ENCODE measurements at places on chromosomes 12 and 14.

DNA sequence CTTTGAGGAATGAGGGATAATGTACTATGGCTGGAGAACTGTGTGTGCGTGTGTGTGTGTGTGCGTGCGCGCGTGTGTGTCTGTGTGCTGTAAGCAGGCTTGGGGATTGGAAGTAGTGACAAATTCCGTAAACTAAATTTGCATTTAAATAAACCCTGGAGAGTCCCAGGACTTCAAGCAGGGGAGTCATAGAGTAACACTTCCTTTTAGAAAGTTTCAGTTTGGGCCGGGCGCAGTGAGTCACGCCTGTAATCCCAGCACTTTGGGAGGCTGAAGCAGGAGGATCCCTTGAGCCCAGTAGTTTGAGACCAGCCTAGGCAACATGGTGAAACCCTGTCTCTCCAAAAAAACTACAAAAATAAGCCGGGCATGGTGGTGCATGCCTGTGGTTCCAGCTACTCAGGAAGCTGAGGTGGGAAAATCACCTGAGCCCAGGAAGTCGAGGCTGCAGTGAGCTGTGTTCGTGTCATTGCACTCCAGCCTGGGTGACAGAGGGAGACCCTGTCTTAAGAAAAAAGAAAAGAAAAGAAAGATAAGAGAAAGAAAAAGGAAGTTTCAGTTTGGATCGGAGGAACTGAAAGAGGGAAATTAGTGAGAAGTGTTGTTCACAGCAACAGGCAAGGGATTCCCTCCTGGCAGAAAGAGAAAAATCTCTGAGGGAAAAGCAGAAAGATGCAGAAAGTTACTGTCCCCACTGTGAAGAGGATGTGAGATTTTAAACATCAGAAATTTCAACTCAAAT lies 222.7 kb upstream of the SOX5 start:
- DNase-seq = no peak

DNA sequence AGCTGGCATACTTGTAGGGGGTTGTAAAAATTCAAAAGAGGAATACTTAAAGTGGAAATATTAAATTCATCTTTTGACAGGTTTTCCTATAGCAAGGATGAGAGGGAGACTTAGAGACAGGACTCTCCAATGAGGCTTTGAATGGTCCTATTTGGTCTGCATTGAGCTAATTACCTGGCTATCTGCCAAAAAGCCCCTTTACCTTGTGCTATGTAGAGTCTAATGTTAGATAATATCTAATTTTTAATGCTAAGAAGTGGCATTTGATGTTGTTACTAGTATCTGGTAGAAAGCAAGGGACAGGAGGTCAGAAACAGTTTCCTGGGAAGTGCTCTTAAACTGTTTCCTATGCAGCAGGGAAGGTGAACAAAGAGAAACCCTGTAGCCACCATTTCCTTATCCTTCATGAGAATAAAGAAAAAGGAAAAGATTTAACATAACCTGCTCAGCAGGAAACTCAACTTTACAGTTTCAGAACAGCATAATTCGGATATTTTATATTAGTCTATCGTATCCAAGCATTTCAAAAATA lies 550.0 kb downstream of the SOX5 start:
- no peak for DNase-seq

DNA sequence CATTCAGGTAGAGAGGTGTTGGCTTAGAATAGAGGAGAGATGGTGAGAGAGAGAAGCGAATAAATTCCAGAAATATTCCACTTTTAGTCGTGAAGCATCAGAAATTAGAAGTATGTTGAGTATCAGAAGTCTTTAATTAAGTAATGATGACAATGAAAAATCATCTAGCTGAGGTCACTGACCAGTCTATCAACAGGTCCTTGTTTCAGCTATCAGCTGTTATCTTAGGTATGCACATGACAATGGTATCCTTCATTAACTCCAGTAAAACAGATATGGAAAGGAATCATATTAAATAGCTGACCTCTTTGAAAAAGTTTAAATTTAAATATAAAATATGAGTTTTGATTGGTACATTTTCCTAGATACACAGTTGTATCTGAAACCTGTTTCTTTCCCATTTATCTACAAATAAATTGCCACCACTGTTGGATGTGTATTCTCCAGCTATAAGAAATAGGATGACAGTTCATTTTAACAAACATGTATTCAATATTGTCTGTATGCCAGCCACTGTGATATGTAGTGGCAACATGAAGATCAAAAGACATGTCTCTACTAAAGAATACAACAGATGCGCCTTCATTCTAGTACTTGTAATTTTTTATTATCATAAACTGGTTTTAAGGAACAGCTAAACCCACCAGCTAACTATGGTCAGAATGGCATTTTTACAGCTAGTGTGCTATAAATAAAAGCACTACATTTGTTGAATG lies 424.2 kb upstream of the DCN start:
- DNase-seq = no peak

DNA sequence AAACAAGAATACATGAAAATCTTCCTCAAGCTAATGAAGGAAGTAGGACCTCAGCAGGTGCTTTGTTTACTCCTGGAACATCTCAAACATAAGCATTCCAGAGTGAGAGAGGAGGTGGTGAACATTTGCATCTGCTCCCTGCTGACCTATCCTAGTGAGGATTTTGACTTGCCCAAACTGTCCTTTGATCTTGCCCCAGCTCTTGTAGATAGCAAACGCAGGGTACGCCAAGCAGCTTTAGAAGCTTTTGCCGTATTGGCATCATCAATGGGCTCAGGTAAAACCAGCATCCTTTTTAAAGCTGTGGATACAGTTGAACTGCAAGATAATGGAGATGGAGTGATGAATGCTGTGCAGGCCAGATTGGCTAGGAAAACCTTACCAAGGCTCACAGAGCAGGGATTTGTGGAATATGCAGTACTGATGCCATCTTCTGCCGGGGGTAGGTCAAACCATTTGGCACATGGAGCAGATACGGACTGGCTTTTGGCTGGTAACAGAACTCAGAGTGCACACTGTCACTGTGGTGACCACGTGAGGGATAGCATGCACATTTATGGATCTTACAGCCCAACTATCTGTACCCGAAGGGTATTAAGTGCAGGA lies 1.9 kb downstream of the TOGARAM1 start:
- no peak for DNase-seq

- DNase-seq = no peak
Measured at GRCh38 chr12:54166567-54167499, 22.0 kb downstream of the SMUG1 start.

DNA sequence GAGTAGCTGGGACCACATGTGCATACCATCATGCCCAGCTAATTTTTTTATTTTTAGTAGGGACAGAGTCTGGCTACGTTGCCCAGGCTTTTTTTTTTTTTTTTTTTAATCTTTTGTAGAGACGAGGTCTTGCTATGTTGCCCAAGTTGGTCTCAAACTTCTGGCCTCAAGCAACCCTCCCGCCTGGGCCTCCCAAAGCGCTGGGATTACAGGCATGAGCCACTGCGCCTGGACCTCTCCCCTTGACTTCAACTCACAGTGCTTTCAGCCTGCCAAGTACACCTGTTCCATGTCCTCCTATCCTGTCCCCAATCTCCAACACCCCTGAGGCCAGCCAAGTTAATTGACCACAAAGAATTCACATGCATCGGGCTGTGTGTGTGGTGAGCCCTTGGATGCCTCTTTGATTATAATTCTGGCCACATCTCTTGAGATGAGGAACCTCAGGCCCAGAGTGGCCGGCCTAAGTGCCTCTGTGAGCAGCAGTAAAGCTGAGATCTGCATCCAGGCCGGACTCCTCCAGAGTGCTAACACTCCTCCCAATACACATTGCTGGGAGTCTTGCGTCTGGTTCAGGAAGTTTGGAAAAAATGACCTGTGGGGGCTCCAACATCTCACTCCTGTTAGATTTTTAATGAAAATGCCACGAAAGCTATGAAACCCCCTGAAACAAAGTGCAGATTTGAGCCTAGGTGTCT lies 6.8 kb downstream of the RAB35 start:
- DNase-seq = no peak

- no peak for DNase-seq
Measured at GRCh38 chr14:94027566-94028449, 1.7 kb downstream of the OTUB2 start.

GRCh38 chr12:11954181-11954580 lies 116.6 kb upstream of the BCL2L14 start:
- DNase-seq = no peak

DNA sequence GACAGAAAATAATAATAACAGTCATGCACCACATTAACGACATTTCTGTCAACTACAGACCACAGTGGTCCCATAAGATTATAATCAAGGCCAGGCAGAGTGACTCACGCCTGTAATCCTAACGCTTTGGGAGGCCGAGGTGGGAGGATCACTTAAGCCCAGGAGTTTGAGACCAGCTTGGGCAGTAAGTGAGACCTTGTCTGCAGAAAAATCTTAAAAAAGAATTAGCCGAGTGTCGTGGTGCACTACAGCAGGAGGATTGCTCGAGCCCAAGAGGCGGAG lies 8.6 kb downstream of the NAB2 start:
- DNase-seq = no peak

DNA sequence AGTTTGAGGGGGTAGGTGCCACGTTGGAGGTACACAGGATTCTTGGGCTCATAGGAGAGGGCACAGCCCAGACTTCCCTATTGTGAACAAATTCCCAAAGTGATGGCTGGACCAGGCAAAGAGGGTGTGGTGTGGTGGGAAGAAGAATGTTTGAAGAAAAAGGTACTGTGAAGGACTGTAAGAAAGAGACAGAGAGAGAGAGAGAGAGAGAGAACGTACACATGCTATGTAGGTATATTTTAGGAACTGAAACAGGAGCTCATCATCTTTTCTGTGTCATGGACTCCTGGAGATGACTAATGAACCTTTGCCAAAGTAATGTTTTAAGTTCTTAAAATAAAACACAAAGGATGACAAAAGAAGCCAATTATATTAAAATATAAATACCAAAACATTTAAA lies 24.5 kb downstream of the SLC17A8 start:
- no peak for DNase-seq

DNA sequence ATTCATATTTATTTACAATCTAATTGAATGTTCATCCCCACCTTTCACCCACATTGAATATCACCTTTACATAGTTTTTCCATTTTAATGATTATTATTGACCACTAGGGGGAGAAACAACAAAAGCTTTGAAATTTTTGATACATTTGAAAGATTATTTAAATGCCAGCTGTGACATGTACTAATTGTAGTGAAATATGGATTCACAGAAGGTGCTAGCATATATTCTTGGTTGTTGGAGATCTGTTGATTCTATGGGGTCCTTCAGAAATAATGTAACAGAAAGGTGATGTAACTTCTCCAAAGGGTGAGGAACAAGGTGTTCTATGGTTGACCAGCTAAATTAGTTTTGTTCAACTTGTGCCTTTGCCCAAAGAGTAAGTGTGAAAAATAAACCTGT lies 22.4 kb upstream of the GPR33 start:
- DNase-seq = no peak

DNA sequence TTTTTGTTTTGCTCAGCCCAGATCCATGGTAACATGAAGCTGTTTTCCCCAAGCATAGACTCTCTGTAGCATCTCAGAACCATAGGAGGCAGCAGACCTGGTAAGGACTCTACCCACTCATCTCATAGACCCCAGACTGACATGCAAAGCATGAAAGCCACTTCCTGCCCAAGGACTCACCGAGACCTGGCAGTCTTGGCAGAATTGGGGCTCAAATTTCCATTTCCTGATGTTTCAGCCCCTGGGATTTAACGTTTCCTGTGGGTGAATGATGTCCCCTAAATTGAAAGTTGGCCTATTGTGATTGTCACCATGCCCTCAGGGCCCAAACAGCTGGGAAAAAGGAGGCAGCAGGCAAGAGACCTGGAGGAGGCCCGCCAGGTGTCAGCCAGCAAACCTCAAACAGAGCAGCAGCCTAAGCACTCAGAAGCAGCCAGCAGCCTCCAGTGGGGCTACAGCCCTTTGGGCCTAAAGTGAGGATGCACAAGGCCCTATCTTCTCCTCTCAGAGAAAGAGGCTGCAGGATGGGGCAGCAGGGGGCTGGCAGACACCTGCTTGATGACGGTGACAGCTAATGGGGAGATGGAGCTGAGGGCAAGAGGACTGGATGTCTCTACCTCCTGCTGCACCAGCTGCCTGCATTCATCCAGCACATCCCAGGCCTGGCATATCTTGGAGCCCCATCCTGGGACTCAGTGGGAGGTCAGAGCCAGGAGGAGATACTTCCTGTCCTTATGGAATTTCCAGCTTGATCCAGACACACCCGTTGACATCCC lies 8.5 kb downstream of the KRT85 start:
- no peak for DNase-seq

DNA sequence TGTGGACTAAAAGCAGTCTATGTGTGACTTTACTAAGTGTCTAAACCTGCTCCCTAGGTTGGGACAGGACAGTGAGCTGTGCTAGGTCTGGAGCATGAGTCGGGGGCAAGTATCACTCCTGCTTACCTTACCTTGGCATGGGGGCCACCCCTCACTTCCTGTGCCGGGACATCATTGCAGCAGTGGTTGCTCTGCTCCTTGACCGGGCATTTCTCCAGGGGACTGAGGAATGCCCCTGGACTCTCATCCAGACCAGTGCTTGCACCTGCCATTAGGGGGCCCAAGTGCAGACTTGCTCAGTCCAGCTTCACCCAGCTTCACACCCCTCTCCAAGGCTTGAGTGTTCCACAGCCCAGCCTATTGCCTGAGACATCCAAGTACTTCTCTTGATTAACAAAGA lies 84.7 kb upstream of the NELL2 start:
- DNase-seq = no peak

- no peak for DNase-seq
Measured at GRCh38 chr12:101925935-101926334, 48.6 kb downstream of the DRAM1 start.

- peak; percentile 14 for DNase-seq
Measured at GRCh38 chr12:94603434-94604365, 46.7 kb downstream of the TMCC3 start.

GRCh38 chr12:12719496-12719895 lies 2.3 kb downstream of the CDKN1B start:
- DNase-seq = no peak

DNA sequence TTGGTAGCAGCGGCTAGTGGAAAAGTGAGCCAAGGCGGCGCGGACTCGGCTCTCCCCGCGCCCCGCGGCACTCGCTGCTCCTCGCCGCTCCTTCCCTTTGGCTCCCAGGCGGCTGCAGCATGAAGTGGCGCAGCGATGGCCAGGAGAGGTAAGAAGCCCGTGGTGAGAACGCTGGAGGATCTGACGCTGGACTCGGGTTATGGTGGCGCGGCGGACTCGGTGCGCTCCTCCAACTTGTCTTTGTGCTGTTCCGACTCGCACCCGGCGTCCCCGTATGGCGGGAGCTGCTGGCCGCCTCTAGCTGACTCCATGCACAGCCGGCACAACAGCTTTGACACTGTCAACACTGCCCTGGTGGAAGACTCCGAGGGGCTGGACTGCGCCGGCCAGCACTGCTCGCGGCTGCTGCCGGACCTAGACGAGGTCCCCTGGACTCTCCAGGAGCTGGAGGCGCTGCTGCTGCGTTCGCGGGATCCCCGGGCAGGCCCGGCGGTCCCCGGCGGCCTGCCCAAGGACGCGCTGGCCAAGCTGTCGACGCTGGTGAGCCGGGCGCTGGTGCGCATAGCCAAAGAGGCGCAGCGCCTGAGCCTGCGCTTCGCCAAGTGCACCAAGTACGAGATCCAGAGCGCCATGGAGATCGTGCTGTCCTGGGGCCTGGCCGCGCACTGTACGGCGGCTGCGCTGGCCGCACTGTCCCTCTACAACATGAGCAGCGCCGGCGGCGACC lies 225.6 kb upstream of the CRY1 start:
- DNase-seq = no peak

- no peak for DNase-seq
Measured at GRCh38 chr14:58060077-58060476, 91.9 kb downstream of the ARMH4 start.

GRCh38 chr12:127944211-127944899 lies 322.6 kb upstream of the TMEM132C start:
- no peak for DNase-seq
